ENCODE measurements at places on chromosomes 1 and 21.

DNA sequence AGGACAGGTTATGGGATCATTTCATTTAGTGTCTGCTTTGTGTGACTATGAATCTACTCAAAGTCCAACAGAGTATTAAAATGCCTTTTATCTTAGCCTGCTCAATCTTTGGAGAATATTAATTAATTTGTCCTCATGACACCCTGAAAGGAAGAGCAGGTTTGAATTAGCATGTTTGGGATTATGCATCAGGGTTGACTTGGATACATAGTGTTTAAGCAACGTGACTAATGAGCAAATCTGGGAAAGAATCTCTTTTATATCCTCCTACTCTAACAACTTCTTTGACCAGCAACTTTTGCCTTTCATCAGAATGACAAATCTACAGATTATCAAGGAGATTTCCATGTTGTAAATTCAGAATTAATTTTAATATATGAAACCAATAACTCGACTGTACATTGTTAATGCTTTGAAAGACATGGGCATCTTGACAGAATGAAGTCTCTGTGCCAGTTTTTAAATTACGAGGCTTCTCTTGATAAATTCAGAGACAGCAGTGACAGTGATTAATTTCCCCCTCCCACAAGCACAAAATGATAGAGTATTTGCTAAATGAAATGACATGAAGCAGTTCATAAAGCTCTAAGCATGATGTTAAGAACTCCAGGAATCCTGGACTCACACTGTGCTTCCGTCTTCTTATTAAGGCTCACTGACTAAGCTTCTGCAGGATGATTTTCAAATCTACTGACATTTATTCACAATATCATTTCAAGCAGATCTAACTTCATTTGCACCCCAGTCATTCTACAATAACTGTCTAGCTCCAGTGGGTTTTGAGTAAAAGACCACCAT lies 156.5 kb downstream of the PCNX2 start:
- no peak for DNase-seq

GRCh38 chr21:34345091-34345871 lies 18.5 kb upstream of the KCNE2 start:
- no peak for DNase-seq

DNA sequence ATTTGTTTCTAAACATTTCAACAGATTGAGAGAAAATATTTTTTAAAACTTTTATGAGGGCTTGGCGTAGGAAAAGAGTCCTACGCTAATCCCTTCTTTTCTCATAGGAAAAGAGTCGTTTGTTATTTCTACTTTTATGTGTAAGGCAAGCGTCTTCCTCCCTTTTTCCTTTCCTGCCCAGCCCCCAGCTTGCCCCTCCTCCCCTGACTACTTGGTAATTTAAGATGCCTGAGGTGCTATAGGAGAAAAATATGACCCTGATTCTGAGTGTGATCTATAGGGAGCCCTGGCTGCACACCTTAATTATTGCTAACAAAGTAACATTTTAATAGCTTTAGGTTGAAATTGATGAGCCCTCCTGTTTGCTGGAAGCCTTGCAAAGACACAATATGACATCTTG lies 373.6 kb downstream of the PBX1 start:
- no peak for DNase-seq

DNA sequence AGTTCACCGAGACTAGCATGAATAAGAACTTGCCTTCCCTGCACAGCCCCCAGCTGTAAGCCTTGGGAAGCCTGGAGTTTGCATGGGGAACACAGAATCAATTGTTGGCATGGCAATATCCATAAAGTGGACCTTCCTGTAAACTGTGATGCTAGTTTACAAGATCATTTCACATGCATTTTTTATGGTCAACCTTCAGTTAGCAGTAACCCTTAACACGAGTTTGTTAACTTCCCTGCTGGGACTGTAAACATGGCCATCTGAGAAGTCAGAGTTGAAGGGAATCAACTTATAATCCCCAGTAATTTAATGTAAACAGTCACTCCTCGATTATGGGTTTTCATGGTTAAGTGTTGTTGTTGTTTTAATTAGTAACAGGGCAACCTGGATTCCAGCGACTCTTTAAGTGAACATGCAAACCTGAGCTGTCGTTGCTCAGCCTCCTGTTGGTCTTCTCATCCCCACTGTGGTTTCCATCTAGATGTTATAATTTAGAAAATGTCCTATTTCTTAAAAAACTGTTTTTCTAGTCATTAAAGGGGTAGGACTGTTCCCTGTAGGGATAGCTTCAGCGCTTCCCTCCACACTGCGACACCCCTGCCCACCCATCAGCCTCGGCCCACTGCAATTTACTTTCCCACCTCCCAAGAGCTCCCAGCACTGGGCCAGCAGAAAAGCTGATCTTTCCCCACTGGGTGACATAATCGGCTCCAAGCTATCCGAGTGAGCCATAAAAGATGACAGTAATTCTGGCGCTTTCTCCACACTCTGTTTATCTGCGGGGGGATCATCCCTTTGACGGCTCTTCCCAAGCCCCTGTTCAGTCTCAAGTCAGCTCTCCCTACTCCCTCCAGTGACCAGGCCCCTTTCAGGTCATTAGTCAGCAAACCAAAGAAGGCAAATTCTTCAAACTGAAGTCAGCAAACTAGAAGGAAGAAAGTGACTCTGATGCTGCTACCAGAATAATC lies 107.6 kb upstream of the IPO9 start:
- DNase-seq, result no peak

- DNase-seq, result peak; percentile 55
These were observed 826 bp downstream of the LAPTM5 start for GRCh38 chr1:30756545-30757351.

- DNase-seq, result no peak
These were observed 42.3 kb downstream of the AZIN2 start for GRCh38 chr1:33123266-33123665.

DNA sequence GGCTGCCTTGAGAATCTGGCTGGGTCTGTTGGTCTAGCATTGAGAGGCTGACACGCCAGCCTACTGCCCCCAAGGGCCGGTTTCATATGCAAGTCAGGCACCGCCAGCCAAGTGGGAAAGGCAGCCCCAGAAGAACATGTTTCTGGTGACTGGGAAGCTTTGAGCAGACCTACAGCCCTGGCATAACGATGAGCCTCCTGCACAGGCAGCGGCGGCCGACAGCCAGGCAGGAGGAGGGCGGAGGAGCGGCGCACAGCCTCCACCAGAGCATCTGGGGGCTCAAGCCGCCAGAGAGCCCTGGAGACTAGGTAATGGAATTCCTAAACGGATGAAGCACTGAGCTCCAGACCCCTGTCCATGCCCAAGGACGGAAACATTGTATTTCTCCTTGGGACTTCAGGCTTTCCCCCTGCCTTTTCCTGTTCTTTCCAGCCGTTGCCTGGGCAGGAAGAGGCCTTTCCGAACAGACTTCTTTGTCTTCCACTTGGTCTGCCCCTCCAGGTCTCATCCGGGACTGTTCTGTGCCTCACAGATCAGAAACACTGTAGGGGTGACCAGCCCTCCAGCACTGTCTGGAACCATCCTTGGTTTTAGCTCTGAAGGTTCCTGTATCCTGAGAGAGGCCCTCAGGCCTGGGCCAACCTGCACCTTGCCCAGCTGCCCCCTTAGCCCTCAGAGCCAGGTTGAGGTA lies 59.5 kb downstream of the IRF2BP2 start:
- no peak for DNase-seq

- DNase-seq, result no peak
These were observed 6.0 kb downstream of the TRIM62 start for GRCh38 chr1:33175865-33176264.

GRCh38 chr1:175734642-175735041 lies 8.8 kb downstream of the TNR start:
- no peak for DNase-seq

- DNase-seq, result no peak
These were observed 14.4 kb upstream of the POU2F1 start for GRCh38 chr1:167206166-167206835.

DNA sequence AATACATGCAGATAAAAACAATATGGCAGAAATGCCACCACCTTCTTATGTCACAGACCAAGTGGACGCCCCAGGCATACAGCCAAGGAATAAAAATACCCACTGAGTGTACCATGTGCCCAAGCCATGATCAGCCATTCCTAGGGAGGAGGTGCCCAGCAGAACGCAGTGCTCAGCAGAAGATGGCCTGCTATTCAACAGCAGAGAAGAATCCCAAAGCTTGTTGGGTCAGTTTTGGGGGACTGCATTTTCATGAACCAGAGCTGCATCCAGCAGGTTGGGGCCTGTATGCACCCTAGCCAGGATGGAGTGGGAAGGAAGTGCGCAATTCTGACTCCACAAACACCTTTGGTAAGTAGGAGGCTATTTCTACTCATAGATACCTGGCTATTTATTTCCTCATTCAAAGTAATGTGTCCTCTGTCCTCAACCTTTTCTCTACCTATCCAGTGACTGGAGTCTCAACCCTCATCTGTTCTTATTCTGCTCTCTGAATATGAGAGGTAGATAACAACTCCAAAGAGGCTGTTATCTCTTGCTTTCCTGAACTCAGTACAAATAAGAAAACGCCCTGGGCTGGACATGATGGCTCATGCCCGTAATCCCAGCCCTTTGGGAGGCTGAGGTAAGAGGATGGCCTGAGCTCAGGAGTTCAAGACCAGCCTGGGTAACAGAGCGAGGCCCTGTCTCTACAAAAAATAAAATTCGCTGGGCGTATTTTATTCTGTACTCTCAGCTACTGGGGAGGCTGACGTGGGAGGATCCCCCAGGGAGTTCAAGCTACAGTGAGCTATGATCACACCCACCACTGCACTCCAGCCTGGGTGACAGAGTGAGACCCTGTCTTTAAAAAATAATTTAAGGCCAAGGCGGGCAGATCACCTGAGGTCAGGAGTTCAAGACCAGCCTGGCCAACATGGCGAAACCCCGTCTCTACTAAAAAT lies 2.5 kb upstream of the PLEKHM2 start:
- no peak for DNase-seq

GRCh38 chr21:41422546-41423304 lies 3.3 kb upstream of the MX1 start:
- no peak for DNase-seq

GRCh38 chr21:40797891-40798290 lies 49.1 kb downstream of the DSCAM start:
- DNase-seq, result no peak

DNA sequence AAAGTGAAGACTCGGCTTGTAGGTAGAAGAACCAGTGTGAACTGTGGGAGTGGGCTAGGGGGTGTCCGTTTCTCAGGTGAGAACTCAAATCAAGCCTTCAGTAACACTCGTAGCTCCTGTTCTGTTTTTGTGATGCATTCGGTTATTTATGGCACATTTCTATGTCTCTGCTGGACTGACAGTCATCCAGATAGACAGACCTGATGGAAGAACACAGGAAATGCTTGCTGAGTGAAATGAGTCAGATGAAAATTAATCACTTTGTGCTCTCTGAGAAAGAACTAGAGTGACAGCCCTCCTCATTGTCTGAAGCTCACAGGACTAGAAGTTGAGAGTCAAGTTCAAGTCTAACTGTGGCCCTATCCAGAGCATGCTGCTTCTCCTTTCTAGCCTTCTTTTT lies 360.1 kb upstream of the PLXNA2 start:
- DNase-seq, result no peak

DNA sequence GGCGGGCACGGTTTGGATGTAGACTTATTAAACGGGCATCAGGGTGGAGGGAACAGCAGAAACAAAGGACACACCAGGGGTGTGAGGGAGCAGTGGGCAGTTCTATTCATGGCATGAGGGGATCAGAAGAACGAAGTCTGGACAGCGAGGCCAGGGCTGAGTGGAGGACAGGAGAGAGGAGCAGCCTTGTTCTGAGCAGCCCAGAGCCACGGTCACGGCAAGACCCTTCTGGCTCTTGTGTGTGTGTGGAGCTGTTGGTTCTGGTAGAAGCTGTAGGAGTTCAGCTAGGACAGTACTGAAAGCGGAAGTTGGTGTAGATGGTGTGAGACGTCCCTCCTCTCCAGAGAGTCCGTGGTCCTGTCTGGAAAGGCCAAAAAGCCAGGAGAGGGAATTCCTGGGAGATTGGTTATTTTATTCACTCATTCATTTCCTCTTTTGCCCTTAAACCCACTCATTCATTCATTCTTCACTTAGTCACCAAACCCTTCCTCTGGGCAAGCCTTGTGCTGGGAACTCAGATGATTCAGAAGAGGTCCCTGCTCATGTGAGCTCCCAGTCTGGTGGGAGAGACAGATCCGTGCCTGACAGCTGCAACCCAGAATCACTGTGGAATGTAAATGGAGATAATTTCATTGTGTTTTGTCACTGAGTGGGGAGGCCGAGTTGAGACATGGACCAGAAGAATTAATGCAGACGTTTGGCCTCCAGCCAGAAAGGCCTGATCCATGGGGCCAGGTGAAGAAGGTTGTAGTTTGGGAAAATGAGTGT lies 4.1 kb upstream of the ACOT11 start:
- no peak for DNase-seq

DNA sequence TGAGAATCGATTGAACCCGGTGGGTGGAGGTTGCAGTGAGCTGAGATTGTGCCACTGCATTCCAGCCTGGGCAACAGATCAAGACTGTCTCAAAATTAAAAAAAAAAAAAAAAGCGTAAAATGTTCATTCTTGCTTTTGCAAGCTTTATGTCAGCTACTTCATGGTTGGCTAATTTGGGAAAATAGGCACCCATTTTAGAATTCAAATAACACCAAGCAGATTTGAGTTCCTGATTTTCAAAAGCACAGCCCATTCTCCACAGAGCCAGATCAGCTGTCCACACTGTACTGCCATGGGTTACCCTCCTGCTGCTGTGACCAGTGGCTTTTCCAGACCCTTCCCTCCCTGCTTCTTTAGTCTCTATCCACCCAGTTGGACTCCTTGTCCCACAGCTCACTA lies 4.4 kb downstream of the THEM5 start:
- DNase-seq, result no peak

DNA sequence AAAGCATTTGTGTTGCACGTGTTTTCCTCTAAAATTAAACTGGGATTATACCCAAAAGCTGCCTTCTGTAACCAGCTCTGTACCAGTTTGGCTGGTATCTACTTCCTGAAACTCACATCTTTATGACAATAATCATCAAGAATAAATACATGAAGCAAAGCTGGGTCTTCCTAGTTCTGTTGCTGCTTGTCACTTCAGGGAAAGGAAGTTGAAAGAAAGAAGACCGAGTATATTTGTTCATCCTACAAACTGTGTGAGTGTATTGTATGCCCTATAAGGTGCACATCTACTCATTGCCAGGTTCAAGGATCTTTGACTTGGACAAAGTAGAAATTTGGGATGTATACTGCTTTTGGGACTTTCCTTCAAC lies 29.1 kb upstream of the IFNGR2 start:
- no peak for DNase-seq

GRCh38 chr21:42229676-42230075 lies 10.7 kb downstream of the ABCG1 start:
- no peak for DNase-seq

DNA sequence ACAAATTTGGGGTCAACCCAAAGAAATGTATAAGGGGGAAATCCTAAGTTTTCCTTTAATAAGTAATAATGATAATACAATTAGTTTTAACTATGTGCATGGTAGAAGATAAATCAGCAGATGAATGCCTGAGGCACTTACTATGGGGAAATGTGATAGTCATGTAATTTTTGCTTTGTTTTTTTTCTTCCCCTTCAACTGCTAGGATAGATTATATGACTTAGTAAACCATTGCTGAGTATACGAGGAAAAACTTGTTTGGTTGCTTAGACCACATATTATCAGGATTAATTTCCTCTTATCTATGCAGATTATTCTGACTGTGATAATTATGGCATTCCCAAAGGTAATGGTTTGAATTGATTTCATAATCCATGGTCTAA lies 181.1 kb downstream of the TGFB2 start:
- no peak for DNase-seq

GRCh38 chr21:38751379-38752050 lies 54.2 kb upstream of the ETS2 start:
- DNase-seq, result no peak
